ENCODE measurements at places on chromosomes 5 and 9.

GRCh38 chr5:128633901-128634300 is 95.9 kb upstream of the FBN2 start:
- no peak for DNase-seq

DNA sequence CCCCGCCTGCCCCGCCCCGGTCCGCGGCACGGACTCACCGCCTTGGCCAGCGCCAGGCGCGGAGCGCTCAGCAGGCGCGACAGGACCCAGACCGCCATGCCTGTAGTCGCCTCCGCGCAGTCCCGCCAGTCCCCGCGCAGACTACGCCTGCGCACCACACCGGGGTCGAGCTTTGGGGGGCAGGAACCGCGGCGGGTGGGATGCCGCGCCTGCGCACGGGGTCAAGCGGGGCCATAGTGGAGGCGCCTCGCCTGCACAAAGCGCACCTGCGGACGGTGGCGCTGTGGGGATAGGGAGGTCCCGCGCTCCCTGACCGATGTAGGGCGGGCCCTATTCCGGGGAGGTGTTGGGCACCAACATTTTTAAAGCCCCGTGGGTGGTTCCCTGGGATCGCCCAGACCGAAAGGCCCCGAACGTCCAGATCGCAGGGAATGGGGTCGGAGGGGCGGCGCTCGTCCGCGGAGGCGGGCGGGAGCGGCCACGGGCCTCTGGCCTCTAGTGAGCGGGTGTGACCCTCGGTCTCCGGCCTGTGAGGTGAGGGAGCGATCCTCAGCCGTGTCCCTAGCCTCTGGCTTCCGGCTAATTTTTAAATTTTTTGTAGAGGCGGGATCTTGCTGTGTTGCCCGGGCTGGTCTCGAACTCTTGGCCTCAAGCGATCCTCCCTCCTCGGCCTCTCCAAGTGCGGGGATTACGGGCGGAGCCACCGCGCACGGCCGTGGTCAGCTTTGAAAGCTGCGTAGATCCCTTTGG is 70.8 kb upstream of the LPCAT1 start:
- DNase-seq: peak; percentile 65

DNA sequence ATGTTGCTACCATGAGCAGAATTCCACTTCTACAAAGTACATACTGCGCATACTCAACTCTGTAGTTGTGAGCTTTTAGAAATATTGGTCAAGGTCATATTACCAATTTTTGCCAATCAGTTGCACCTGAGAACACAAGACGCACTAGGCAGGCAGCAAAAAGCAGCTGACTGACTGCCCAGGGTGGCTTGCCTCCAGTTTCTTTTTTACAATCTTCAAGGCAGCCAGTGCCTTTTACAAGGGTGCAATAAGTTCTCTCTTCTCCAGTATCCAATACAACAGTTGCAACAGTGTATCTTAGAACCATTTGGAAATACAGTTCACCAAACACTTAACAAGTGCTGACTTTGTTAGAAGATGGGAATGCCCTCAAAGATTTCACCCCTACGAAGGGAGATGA is 16.1 kb upstream of the FOXB2 start:
- no peak for DNase-seq

DNA sequence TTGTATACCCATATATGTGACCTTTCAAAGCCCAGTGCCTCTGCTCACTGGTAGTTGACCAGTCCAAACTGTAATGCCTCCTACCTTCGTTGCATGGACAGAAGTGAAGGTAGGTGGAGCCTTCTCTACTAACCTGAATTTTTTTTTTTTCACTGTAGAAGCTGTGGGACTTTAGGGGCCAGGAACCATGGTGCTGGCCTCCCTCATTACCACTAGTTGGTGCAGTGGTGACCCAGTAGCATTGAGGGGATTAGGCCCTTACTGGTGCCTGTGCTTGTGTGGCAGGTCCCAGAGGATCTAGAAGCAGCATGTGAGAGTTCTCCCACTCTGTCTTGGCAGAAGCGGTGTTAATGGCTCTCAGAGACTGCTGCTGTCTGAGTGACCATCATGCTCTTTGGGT is 2.3 kb downstream of the RALGPS1 start:
- no peak for DNase-seq

DNA sequence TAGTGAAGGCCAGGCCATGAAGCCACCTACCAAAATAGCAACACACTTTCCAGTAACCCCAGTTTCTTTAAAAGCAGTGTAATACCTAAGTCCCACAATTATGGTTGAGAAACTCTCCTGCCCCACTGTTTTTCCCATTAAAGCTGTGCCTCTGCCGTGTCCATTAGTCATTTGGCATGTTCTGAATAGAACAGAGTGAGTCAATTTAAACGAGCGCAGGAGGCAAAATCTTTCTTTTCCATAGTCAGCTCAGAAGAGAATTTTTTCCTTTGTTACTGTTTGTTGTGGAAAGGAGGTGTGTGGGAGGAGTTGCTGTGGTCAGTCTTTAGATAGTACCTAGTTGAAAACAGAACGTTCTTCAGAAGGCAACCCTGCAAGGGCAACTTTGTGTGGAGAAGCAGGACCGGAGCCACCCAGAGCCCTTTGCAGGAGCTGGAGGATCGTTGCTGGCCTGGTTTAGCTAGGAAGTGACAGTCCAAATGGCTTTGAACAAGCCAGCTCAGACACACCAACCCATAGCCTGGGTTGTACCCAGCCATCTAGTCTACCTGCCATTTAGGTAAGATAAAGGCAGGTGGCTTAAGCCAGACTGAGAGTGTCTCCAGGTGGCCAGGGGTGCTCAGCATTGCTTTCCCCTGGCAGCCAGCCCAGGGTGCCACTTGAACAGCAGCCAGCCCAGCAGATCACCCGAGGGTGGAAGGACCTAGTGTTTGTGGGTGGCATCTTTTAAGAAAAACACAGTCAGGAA is 30.4 kb downstream of the GADD45G start:
- DNase-seq: peak; percentile 62

DNA sequence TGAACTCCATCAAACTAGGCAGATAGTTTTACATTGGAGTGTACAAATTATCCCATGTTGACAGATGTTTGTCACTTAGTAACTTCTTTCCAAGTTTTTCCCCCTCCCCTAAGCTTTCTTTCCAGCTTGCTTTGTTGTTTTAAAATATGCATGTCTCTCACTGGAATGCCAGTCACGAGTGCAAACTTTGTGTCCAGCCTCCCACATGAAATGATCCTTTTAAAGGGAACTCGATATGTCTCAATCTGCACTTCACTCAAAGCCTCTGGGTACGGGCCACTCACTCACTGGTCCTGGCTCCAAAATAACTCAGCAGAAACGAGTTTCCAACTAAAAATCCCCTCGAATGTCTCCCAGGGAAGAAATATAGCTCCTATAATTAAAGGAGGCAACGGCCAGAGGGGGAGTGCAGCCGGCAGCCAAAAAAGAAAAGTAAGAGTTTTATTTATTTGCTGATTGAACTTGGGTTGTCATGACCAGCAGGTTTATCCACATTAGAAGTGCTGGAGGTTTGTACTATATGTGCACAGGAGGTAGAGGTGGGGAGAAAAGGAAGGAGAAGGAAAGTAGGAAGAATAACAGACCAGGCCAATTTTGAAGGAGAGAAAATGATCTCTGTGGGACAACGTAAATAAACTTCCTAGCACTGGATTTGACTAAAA is 17.5 kb downstream of the NR2F1 start:
- no peak for DNase-seq

GRCh38 chr9:105053209-105053652 is 125.3 kb upstream of the ABCA1 start:
- DNase-seq: no peak

DNA sequence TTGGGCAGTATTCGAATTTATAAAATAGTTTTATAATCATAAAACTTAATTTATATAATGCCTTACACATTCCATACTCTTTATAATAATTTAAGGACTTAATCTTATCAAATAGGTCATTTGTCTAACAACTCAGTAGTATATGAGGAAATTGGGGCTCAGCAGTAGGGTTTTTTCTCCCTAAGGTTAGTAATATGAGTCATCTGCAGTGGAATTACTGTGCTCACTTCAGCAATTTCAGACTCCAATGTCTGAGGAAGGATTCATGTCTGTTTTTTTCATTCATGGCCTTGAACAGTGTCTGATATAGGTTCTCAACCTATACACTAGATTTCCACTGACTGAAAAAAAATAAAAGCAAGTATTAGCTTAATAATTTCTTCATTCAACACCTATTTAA is 7.4 kb downstream of the DMRTA1 start:
- DNase-seq: no peak

DNA sequence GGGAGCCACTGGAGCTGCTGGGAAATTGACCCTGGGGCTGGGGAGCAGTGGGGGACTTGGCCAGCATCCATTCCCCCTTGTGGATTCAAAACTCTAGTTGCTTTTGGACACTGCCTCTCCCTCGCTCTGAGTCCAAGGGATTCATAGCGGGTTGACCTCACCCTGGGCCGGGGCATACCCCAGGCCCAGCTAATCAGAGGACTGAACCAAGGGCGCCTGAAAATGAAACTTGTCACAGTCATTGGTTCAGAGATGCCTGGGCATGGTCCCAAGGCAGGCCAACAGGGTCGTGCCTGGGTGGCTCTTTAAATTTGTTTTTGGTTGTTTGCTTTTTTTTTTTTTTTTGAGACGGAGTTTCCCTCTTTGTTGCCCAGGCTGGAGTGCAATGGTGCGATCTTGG is 22.6 kb downstream of the STK10 start:
- DNase-seq: no peak

GRCh38 chr5:21185536-21185935 is 1197.5 kb upstream of the CDH18 start:
- no peak for DNase-seq

DNA sequence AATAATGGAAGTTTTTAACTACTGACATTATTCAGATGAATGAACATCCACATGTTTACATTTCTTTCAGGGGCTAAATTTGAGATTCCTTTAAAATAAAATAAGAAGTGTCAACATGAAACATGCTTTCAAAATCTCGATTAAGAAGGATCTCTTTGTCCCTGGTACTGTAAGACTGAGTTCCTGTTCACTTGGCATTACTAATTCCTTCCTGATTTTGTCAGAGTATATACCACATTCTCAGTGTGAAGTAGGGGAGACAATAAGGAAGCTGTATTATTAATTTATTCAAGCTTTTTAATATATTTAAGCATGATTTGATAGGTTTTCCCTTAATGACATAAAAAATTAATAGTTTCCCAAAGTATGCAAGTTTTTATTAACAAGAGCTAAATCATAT is 81.5 kb upstream of the GRHPR start:
- no peak for DNase-seq

GRCh38 chr9:116791326-116791725 is 104.2 kb downstream of the TRIM32 start:
- DNase-seq: no peak

DNA sequence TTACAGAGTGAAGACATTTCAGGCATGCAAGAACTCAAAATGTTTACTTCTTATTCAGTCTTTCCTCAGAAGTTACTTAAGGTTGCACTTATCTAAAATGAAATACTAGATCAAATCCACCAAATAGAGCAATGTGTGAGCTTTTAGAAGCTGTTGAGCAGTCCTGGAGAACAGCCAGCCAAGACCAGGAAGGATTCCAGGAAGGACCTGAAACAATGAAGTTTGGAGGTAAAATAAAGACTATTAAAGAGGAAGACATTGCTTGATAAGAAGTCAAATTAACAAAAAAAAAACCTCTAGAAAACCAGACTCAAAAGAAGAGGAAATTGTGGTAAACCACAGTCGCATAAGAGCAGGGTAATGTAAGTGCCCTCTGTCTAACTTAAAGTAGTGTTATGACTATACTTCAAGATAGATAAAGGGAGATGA is 156.2 kb upstream of the S1PR3 start:
- no peak for DNase-seq

DNA sequence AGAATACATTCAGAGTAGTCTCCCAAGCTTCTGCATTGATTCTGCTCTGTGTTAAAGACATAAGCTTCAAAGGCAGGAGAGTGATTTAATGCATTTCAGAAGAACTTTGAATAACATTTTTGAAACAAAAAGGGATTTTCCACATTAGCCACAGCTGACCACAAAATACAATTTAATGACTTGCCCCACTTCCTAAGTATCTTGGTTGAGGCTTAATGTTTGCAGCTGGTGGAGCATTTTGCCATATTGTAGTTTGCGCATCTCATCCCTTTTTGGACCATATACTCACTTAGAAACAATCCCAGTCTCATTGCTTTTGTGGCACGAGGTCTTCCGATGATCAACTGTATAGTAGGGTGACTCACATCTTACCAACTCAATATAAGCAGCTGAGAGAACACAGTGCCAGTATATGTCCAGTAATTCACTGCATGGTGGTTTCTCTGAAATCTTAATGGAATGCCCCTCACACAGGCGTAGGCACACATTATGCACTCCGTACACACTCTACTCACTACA is 455.8 kb upstream of the PTGER4 start:
- no peak for DNase-seq

DNA sequence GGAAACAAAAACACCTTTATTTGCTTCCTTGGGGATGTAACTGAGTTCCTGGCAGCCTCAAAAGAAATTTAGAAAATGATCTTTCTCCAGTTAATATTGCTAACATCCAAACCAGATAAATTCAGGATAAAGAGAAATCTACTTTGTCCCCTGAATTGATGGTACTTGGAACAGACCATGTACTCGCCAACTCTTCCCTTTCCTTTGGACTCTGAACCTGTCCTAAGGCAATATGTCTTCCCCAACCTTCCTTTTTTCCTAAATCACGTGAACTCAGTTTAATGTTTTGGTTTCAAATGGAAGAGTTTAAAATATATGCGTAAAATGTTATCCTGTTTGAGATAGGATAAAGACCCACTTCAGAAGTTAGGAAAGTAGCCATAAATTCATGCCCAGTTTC is 28.0 kb downstream of the ACO1 start:
- DNase-seq: no peak

DNA sequence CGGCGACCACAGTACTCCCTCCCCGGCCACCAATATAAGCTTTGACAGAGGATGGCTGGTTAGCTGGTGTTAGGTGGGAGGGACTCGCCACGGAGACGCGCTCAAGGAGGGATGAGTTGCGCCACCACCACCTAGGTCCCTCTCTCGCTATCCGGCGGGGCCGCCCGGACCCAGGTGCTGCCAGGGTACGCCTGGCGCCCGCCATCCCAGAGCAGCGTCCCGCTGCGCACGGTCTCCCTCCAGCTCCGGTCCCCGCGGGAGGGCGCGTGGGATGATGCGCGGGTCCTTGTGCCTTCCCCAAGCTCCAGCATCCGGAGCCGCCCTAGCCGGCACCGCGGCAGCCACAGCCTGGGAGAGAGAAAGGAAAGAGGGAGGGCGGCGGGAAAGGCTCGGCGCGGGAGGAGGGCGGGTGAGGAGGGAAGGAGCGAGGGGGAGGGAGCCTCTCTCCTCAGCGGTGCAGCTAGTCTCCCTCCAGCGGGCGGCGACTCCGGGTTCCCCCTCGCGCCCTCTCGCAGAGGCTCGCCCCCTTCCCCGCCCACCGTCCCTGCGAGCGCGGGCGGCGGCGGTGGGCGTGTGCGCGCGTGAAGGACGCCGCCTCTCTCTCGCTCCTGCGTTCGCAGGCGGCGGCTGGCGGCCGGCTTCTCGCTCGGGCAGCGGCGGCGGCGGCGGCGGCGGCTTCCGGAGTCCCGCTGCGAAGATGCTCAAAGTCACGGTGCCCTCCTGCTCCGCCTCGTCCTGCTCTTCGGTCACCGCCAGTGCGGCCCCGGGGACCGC is at the start of gene CAMK4:
Gene CAMK4 (plus strand): TSS at position 598 of the 774 bp plus-strand sequence. CDS start 100 bp downstream, at position 698.
- DNase-seq: peak; percentile 51

DNA sequence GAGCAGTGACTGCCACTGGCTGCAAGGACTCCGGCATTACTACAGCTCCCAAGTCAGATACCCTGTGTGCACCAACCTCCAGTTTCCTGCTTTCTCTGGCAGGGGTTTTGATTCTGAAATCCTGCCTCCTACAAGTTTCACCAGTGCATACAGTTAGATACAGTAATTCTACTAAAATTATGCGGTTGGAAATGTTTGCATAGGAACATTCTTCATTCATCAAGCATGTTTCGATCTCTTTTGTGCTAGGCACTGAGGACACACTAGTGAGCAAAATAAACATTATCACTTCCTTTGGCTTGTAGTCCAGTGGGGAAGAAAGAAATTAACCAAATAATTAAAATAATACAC is 152.2 kb downstream of the TMEM167A start:
- DNase-seq: no peak

Measured in uterus (tissue), 4 donors.